ENCODE measurements at places on chromosomes 12 and 14.

- DNase-seq: no peak
Measured at GRCh38 chr14:93535537-93535936, 104.8 kb downstream of the UNC79 start.

- no peak for DNase-seq
Measured at GRCh38 chr14:21112255-21112654, 11.4 kb downstream of the TMEM253 start.

GRCh38 chr14:44505588-44505987 is 1.5 kb downstream of the FSCB start:
- no peak for DNase-seq

- DNase-seq: no peak
Measured at GRCh38 chr12:98763656-98764055, 118.6 kb downstream of the APAF1 start.

DNA sequence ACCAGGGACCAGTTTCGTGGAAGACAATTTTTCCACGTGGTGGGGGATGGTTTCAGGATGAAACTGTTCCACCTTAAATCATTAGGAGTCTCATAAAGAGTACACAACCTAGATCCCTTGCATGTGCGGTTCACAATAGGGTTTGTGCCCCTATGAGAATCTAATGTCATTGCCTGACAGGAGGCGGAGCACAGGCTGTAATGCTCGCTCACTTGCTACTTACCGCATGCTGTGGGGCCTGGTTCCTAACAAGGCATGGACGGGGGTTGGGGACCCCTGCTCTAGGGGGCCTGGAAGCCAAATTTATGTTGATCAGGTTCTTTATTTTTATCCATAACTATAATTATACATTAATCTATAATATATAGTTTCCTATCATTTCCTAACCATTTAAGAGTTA is 315.3 kb downstream of the MED13L start:
- no peak for DNase-seq
